Nephron progenitor cell (in vitro differentiated cells): ENCODE measurements at places on chromosomes 7 and 10.

DNA sequence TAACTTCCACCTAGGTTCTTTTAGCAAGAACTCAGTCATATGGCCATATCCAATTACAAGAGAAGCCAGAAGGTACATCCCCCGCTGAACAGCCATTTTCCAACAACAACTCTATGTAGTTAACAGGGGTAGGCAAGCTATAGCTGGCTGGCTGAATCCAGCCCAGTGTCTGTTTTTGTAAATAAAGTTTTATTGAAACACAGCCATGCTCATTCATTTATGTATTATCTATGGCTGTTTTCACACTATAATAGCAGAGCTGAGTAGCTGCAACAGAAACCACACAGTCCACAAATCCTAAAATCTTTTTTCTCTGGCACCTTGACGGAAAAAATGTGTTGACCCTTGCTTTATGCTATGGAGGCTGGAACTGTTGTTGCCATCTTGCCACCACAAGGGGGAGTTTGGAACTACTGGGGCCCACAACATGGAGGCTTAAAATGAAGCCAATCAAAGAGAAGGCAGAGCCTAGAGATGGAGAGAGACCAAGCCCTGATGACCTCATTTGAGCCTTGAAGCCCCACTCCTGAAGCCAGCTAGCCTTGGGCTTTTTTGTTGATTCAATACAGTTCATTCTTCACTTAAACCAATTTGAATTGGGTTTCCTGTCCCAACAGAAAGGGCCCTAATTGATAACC, 33.3 kb upstream of the XPNPEP1 start:
- DNase-seq, result no peak

- no peak for DNase-seq
Measured at GRCh38 chr7:138527746-138528223, 67.7 kb downstream of the TRIM24 start.

- no peak for DNase-seq
Measured at GRCh38 chr7:133119067-133119466, 37.2 kb upstream of the CHCHD3 start.

- peak; percentile 86 for DNase-seq
Measured at GRCh38 chr10:63465293-63466143, at the start of gene JMJD1C. Gene JMJD1C (minus strand): TSS chr10:63465977. CDS start chr10:63465662, 315 bp downstream.

DNA sequence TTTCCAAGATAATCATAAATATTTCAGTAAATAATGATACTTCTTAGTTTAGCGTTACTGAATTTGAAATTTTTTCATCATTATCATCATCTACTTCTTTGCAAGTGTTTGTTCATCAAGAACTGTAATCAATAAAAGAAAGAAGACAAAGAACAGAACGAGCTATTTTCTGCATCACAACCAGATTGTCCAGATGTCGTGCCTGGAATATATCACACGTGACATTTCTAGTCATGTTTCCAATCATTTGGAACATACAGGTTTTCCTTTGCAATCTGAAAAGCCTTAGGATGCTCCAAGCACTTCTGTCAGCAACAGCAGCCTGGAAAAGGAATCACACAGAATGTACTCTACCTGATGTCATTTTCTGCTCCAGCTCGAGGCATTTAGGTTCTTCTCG, 107.4 kb downstream of the FAM107B start:
- DNase-seq, result no peak

GRCh38 chr7:70799841-70800405, 332.0 kb upstream of the GALNT17 start:
- no peak for DNase-seq

DNA sequence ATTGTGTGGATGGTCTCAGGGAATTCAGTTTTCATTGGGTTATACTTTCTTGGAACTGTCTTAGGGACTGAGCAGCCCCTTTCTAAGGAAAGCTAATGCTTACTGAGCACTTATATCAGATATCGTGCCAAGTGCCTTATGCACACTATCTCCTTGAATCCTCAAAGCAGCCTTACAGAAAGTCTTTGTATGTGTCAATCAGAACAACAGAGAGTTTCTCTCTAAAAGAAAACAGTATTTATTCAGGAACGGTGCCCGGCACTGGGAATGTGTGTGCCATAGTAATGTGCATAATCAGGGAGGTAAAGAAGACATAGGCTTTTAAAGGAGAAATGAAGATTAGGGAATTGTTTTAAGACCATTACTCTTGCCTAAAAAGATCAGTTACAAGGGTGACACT, 17.3 kb downstream of the ANTXRL start:
- no peak for DNase-seq

DNA sequence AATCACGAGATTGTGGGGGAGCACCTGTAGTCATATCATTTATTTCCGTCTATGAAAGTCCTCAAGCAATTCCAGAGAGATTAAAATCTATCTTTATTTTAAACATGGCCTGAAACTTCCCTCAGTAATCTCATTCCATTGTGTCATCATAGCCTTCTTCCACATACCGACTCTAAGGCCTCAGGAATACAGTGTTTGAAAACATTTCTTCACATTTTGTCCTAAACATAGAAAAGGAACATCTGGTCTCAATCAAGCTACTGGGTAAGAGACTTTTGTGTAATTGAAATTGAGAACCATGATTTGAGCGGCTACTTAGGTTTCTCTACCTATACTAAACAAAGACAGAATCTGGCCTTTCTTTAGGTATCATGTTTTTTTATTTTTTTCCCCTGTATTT, 78.0 kb upstream of the ELMO1 start:
- DNase-seq, result no peak

DNA sequence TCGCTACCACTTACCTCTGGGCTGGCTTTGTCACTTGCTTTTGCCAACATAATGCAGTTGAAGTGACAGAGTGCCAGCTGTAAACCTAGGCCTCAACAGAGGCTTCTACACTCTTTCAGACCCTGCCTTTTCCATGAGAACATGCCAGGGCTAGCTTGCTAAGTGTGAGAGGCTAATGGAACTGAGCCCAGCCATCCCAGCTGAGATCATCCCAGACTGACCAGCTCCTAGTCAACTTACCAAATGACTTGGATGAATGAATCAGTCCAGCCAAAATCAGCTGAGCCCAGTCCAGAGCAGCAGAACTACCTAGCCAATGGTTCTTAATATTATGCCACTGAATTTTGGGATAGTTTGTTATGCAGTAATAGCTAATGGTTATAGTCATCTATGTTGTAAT, 34.7 kb upstream of the MKLN1 start:
- DNase-seq, result no peak

DNA sequence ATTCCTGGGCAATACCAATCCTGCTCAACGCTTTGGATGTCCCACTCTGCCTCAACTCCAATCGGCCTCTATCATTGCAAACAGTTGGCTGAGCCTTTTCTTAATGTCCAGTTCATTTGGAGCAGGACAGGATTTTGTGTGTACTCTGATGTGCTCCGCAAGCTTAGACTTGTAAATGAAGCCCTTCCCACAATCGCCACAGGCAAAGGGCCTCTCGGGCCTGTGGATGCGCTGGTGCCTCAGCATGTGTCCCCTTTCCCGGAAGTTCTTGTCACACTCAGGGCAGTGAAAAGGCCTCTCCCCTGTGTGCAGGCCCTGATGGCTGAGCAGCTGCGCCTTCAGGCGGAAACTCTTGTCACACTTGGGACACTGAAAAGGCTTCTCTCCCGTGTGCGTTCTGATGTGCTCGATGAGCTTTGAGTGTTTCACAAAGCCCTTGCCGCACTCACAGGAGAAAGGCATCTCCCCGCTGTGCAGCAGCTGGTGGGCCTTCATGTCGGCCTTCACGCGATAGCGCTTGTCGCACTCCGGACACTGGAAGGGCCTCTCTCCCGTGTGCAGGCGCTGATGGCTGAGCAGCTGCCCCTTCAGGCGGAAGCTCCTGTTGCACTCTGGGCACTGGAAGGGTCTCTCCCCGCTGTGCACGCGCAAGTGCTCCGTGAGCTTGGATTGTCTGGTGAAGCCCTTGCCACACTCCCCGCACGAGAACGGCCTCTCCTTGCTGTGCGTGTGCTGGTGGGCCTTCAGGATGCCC, 20.0 kb downstream of the ZNF786 start:
- DNase-seq, result no peak

DNA sequence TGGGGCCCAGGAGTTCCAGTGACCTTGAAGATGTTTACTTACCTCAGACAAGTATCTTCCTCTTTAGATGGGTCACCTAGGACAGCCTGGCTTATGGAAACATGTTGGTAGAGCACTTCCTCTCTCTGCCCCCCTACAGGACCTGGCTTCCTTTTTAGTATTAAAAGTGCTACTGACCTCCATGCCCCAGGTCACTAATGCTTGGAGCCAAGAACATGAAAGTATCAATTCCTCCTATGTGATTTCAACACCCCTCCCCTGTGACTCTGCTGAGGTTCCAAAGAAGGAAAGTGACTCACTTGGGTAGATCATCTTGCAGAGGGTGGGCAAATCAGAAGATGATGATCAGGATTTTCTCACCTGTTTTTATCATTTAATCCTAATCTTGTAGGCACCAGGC, 125.3 kb upstream of the CCDC6 start:
- DNase-seq, result no peak

DNA sequence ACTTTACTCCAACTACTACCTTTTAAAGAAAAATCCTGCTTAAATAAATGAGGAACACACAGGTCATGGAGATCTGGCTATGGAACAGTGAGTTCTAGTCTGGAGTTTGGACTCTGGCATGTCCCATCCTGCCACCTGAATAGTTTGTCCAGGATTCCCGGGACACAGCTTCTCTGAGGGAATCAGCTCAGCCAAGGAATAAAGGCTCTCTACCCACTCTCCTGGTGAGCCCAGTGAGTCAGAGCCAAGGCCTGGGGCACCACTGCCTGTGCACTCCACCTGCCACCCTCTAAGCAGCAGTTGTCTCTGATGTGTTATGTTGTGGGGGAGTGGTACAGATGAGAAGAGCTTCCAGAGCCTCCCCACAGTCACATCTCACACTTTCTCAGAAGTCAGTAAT, 113.5 kb downstream of the HTR5A start:
- no peak for DNase-seq
